ENCODE measurements at places on chromosomes 5 and 9. TPM values are rescaled to one million over a fixed set of nuclear protein-coding genes. Genes with fewer than 3 reads are reported as not detected.

DNA sequence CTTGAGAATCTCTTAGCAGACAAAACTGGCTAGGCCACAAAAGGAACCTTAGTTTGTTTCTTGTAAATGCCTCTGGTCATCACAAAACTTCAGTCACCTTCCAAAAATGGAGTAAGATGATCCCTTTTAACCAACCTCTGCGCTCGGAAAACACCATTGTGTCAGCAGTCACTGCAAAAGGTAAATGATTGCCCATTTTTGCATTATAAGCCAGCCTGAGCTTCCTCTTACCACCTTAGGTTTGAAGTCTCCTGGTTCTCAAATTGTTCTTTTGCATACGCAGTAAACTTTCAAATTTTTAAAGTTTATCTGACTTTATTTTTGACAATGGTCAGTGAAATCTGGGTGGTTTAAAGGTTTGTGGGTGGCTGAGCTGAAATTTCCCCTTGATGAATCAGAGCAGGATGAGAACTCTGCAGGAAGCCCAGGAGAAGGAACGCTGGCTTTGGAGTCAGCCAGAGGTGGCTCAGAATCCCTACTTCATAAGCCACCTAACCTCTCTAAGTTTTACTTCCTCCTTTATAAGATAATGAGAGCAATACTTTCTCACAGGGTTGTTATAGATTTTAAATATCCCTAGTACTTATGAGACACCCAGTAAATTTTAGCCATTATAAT is 131.4 kb downstream of the MED10 start:
- no peak for DNase-seq

Gene DRD1
- polyA plus RNA-seq, result not detected

GRCh38 chr5:110916381-110917049 is 155.0 kb upstream of the TSLP start:
- no peak for DNase-seq

GRCh38 chr9:129486756-129487657 is 133.9 kb downstream of the C9orf50 start:
- no peak for DNase-seq

DNA sequence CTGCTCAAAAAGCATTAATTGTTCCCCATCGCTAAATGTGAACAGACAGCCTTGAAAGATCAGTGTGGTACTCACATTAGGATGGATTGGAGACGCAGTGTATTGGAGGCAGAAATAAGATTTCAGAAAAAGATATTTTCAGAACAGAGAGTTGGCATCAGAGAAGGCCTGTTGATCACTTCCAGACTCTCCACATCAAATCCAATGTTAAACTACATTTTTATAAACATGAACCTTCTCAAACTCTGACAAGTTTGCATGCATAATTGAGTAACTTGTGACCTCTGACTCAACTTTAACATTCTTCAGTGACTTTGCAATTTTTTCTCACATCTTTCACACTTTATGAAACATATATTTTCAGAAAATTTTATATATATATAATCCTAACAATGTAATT is 919.6 kb upstream of the SEMA6A start:
- no peak for DNase-seq

- no peak for DNase-seq
These were observed 60.7 kb upstream of the ITGA1 start for GRCh38 chr5:52727020-52727419.

- DNase-seq, result no peak
These were observed 163.5 kb downstream of the HINT1 start for GRCh38 chr5:131001507-131001906.

GRCh38 chr5:110034056-110034600 is 344.4 kb downstream of the MAN2A1 start:
- no peak for DNase-seq

Gene SLC28A3
- polyA plus RNA-seq, result 0.49 TPM

Gene SHROOM1
- 1.4 TPM for polyA plus RNA-seq

GRCh38 chr9:96856363-96857286 is 2.3 kb upstream of the ZNF782 start:
- peak; percentile 47 for DNase-seq

- peak; percentile 7 for DNase-seq
These were observed at the start of gene CDH12 for GRCh38 chr5:22852807-22853660. TSS of gene CDH12 (minus strand) at chr5:22853344.

Gene TAF11L5
- not detected for polyA plus RNA-seq

Gene IRX1
- 0.31 TPM for polyA plus RNA-seq

DNA sequence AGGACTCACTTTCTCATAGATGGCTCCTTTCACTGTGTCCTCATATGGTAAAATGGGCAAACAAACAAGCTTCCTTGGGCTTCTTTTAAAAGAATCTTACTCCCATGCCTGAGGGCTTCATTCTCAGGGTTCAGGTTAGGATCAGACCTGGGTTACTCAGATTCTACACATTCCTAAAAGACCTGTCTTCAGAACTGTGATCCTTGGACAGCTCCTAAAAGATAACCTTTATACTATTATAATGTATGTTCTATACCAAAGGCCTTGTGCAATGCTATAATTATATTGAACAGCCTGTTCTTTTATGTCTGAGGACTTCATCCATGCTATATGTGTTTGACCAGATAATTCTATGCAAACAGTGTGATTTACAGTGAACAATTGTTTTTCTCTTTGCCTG is 264.4 kb upstream of the CDH10 start:
- no peak for DNase-seq

DNA sequence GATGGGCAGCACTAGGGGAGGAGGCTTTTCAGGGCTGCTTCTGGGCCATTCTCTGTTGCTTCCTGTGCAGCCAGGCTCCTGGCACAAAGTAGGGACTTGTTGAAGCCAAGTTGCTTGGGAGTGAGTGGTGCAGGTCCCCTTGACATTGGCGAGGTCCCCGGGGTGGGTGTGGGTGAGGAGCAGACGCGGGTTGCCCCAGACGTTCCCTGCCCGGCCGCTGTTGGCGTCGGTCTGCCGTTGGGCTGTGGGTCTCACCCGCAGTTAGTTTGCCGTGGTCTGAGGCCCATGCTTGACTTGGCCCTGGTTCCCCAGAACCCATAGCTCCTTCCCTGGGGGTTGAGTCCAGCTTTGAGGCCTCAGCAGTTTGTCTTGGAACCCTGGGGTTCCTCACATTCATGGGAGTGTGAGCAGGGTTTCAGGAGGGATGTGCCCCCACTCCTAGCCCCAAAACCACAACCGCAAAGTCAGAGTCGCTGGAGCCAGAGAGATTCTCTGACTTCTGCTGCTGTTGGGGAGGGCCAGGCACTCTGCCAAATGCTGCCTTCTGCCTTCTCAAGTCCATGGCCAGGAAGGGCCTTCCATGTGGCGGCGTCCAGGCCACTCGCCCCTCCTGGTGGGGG is 77.5 kb downstream of the RXRA start:
- DNase-seq, result peak; percentile 65

GRCh38 chr5:103445426-103446035 is 117.1 kb downstream of the NUDT12 start:
- DNase-seq, result no peak

DNA sequence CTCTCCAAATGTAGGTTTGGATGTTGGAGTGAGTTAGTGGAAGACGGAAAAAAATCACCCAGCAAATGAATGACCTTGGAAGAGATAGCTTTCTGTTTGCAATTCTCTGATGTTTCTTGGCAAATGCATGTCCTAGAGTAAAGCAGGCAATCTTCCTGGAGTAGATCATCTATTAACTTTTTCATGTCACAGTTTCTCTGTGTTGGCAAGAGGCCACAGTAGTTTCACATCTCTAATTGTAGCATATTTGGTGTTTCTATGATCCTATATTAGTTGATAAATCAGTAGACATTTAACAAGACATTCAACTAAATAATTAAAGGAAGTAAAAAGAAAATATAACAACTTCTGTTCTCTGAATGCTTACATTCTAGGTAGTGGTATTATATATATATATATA is 138.2 kb upstream of the MINAR2 start:
- no peak for DNase-seq

Gene ROPN1L
- polyA plus RNA-seq, result not detected

GRCh38 chr5:160524827-160525226 is 103.2 kb downstream of the PTTG1 start:
- no peak for DNase-seq

GRCh38 chr9:135886147-135886981 is 21.0 kb downstream of the CAMSAP1 start:
- DNase-seq, result no peak

DNA sequence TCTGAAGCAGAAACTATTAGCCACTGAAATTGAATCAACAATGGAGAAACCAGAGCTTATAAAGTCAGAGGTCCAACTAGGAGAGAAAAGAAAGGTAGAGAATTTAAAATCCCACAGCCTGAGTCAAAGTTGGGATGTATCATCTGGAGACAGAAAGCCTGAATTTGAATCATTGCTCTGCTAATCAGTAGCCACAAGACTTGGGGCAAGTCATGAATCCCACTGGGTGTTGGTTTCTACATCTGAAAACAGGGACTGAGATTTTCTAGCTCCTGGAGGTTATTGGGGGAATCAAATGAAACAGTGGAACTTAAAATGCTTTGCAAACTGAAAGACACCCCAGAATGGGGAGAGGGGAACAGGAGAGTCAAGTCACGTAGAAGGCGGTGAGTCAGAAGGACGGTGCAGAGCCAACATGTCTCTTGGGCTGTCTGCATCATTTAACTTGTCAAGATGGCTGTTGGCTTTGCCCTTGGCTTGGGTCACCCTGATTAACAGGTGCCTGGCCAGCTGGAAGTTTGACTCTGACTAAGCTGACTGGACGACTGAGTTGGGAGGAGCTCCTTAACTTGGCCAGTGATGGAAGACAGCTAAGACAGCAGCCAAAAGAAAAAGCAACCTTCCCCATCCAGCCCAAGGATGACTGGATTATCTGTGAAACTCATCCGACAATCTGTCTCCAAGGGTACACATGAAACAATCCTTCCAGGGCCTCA is 60.6 kb upstream of the ADRA1B start:
- DNase-seq, result peak; percentile 35

Gene FSTL4
- 1.9 TPM for polyA plus RNA-seq

GRCh38 chr9:109098171-109098959 is 21.4 kb downstream of the TMEM245 start:
- DNase-seq, result peak; percentile 31

GRCh38 chr5:170597109-170597751 is 93.4 kb downstream of the KCNIP1 start:
- no peak for DNase-seq

GRCh38 chr5:99243111-99243510 is 314.3 kb upstream of the CHD1 start:
- DNase-seq, result no peak

DNA sequence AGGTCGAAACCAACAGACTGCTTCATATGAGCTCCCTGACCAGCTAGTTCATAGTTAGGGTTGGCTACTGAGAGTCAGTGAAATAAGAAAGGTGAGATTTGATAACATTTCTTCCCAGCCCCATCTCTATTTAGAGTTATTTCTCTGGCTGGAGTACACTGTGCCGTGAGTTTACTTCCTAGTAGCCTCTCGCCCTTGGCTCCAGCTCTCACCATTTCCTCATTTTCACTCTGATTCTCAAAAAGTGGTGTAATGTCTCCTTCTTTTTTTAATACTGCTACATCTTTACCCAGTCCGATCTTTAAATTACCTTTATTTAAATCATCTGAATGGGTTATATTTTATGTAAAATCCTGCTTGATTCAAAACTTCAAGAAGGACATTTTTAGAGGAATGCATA is 100.4 kb upstream of the FAM174A start:
- no peak for DNase-seq

- DNase-seq, result no peak
These were observed 11.8 kb downstream of the NR2F1 start for GRCh38 chr5:93594591-93595419.

DNA sequence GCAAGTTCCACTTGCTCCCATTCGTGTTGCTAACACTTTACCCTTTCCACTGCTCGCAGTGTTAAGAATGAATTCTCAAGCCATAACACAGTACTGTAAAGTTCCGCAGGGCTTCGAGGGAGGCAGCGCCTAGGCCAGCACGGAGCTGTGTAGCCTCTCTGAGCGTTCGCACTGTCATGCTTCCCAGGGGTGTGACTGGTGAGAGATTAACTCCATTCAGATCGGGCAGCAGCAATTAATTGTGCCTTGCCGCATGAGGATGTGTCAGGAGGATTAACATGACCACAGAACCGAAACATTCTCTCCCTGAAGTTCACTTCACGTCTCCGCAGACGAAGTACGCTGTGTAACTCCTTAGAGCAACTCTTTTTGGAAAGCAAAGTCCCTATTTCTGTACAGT is 23.2 kb downstream of the ZBTB34 start:
- DNase-seq, result no peak

DNA sequence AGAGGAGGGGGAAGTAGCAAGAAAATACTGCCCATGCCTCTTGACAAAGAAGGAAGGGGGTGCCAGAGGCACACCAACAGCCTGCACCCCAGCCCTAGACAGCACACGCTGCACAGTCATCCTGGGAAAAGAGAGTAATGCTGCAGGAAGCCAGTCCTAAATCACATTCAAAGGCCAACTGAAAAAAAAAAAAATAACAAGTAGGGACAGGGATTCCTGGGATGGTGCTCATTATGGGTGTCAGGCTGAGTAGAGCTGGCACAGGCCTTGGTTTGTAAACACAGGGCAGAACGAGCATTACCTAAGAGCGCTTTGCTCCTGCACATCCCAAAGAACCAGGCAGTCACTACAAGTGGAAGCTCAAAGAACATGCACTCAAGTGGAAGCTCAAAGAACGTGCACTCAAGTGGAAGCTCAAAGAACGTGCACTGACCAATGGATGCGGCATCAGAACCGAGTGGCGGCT is 7.8 kb downstream of the RAPGEF1 start:
- DNase-seq, result no peak

Gene KIF24
- 7.7 TPM for polyA plus RNA-seq

DNA sequence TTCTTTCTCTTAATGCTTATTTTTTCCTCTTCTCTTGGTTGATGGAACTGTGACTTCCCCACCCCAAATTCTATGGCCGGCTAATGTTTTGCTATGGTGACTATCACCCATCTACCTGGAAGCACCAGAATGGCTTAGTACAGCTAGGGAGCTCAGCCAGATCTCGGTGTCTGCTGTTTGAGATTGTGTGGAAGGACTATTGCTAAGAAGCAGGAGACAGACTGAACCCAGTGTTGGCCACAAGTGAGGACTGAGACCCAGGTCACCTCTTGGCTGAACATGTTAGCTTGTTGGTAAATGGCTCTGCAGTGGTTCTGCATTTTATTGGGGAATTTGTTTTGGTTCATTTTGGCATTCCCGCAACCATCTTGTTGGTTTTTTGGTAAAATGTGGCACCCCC is 2.7 kb downstream of the PRRC2B start:
- no peak for DNase-seq

DNA sequence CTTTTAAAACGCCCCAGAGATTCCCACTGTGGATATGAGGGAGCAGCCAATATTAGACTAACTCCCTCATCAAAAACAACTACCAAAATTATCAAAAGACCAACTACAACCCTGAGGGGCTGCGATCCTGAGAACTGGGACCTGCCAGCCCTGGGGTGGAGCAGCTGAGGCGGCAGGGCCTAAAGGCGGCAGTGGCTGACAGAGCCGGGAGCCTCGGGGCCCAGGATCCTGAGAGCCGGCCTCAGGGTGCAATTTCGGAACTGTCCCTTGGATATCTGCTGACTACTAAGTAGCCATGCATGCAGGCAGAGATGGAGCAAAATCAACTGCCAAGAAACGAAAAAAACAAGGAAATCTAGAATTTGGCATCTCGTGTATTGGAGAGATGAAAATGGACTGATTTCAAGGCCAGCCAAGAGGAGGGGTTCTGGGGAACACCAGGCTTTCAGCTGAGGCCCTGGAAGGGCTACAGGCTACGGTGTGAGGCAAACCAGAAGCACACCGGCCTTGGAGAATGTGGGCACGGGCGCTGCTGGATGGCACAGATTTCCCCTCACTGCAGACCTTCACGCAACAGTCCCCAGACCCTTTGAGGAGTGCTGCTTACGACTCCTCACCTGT is 63.6 kb upstream of the UBAC1 start:
- no peak for DNase-seq

Gene KIF4B
- polyA plus RNA-seq, result 0.17 TPM

- no peak for DNase-seq
These were observed 3.0 kb downstream of the GRK6 start for GRCh38 chr5:177429248-177430040.

Gene CSF2
- polyA plus RNA-seq, result not detected

Gene SETD9
- polyA plus RNA-seq, result 11.0 TPM

Measured in muscle of arm (tissue), 14 donors.